ENCODE measurements at places on chromosomes 7 and 10.

DNA sequence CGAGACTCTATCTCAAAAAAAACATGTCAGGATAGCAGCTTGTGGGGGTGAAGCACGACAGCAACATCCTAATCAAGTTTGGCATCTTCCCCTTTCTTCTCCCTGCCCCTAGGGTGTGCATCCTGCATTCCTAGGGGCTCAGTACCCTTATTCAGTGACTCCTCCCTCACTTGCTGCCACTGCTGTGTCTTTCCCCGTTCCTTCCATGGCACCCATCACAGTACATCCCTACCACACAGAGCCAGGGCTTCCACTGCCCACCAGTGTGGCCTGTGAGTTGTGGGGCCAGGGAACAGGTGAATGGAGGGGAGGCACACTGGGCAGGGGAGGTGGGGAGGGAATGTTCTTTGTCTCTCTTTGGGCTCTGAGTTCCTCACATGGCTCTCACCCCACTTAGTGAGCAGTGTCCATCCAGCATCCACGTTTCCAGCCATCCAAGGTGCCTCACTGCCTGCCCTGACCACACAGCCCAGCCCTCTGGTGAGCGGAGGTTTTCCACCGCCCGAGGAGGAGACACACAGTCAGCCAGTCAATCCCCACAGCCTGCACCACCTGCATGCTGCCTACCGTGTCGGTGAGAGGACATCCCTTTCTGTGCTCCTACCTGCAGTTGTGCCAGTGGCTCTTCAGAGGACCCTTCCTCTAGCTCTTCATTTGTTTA, 11.4 kb downstream of the NDST2 start:
- DNase-seq: no peak

DNA sequence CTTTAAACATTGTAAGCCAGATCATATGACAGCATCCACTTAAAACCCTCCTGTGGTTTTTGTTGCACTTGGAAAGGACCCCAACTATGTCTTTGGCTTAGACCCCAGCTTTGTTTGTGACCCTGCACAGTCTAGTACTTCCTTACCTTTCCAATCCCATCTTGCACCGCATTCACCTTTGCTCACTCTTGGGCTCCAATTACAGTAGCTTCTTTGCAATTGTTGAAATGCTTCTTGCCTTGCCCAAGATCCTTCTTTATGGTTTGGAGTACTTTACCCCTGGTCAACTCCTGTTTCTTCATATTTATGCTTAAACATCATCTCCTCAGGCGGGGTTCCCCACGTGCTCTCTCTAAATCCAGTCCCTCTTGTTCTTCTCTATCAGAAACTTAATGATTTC, 162.6 kb downstream of the PTEN start:
- no peak for DNase-seq

GRCh38 chr10:33337326-33337957, 3.0 kb upstream of the NRP1 start:
- DNase-seq: no peak

- DNase-seq: no peak
Measured at GRCh38 chr10:131267814-131268095, 43.8 kb downstream of the TCERG1L start.

- no peak for DNase-seq
Measured at GRCh38 chr7:77188731-77189437, 10.7 kb downstream of the FGL2 start.

GRCh38 chr10:7950981-7951847, 103.3 kb upstream of the GATA3 start:
- DNase-seq: no peak

DNA sequence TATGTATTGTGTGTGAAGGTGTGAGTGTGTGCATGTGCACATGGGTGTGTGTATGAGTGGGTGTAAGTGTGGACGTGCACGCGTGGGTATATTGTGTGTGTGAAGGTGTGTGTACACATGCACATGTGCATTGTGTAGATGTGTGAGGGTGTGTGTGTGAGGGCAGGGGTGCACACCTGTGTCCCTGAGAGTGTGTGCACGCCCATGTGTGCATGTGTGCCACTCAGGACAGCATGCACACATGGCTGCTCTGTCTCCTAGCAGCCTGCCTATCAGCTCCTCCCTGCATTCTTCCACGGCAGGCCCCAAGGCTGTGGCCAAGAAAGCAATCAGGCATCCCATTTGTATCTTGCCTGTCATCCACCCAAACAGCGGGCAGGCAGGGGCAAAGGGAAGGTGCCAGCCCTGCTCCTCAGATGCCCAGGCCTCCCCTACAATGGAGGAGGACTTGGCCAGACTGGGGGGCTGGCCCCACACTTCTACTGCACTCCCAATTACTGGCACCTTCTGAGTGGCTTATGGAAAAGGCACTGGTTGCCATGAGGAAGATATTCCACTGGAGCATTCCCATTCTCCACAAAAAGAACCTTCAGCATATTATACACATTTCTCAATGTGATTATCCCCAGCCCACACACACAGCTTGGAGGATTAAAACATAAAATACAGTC, 380.4 kb upstream of the ZMIZ1 start:
- no peak for DNase-seq

DNA sequence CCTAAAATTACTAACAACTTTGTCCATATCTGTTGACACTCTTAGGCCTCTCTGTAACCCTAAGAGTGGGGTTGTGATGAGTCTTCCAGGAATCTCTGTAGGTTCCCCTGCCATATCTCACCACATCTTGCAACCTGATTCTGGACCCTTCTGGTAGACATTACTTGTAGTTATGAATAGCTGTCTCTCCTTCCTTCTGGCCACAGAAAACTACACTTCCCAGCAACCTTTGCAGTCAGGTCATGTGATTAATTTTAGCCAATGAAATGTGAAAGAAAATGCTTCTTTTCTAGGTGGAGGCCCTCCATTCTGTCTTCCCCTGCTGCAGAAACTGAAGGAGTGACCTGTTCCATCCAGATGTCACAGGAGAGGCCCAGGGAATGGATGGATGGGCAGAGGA, 147.6 kb upstream of the AOAH start:
- DNase-seq: no peak

DNA sequence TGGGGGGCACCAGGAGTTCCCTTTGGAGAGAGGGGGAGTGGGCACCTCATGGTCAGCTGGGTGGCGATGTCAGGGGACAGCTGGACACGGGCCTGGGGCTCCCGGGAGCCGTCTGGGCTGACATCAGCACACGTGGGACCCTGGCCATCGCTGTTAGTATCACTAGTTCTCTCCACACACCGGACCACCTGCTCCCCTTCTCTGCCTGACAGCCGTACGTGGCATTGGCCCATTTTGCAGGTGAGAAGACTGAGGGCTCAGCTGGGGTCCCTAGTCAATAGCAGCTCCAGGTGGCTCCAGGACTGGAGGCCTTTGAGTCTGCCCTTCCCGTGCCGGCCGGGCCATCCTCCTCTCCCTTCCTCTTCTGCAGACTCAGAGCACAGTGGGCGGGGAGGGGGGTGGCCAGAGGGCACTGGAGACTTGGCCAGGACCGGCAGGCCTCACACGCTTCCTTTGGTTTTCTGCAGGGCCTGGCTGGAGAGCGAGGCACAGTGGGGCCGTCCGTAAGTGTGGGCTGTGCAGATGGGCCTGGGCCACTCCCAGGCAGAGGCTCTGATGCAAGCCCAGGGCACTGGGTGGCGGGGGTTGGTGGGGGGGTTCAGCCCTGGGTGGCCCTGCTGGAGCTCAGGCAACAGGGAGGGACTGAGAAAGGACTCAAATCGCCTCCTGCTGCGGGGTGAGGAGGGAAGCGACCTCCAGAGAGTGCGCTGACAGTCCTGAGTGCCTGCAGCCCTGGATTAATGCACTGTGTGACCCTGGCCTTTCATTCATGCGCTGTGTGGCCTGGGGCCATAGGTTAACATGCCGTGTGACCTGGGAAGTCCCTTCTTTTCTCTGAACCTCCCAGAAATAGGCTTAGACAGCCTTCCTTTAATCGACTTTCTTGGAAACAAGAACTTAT, 78.2 kb downstream of the MYL10 start:
- no peak for DNase-seq

DNA sequence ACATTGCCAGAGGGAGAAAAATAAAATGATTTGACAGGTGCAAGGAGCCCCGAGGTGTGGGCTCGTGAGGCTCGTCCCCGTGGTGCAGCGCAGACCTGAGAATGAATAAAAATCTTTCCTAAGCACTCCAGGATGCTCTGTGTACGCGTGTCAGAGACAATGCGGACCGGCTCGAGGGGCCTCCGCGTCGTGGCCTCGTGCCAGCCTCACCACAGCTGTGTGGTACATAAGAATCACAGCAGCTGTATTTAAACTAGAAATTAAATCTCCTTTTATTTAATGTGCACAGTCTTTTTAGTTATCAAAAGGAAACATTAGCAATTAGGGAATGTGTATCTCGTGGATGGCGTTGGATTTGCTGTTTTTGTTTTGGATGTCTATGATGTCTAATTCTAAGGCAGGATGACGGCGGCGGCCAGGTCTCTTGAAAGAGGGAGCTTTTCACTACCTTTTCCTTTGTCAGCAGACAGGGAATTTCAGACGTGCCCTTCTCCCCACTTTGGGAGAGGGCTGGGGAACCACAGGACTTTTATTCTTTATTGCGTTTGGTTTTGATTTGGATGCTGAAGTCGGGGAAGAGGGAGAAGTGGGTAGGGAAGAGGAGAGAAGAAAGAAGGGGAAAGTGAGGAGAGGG, 365.3 kb upstream of the SHH start:
- no peak for DNase-seq

GRCh38 chr7:135976312-135977006, 700 bp downstream of the MTPN start:
- no peak for DNase-seq

GRCh38 chr7:132576721-132577085, 433 bp upstream of the PLXNA4 start:
- no peak for DNase-seq

DNA sequence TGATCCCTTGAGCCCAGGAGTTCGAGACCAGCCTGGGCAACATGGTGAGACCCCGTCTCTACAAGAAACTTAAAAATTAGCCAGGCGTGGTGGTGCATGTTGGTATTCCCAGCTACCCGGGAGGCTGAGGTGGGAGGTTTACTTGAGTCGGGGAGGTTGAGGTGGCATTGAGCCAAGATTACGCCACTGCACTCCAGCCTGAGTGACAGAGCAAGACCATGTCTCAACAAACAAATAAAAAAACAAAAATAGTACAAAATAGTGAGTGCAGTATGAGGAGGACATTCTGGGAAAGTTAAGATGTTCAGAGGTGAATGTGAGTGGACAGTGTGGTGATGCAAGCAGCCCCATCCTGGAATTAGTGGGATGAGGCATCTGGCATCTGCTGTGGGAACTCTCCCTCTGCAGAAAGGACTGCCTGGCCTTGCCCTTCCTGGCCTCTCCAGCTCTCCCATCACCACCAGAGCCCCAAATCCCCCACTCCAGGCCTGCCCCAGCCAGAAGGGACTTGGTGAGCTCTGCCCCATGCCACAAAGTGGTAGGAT, 96.6 kb upstream of the PARD3 start:
- DNase-seq: no peak

- DNase-seq: no peak
Measured at GRCh38 chr10:118356628-118357027, 14.5 kb upstream of the FAM204A start.

GRCh38 chr7:157576415-157576814, 239.6 kb downstream of the DNAJB6 start:
- no peak for DNase-seq

GRCh38 chr10:7421526-7421925, 10.7 kb upstream of the SFMBT2 start:
- no peak for DNase-seq

DNA sequence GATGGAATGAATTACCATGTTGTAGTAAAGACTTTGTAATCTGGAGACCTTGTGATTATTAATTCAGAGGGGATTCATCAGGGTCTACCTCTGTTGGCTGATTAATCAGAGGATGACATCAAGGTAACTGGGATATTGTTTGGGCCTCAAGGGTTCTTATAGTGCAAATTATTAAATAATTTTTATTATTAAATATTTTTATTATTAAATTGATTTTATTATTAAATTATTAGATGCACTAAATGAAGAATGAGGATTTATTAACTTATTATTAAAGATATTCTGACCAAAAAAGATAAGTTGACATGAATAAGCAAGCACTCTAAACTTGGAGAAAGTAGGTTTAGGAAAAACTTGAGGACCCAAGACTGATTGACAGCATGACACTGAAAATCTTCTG, 661.7 kb downstream of the NRG3 start:
- DNase-seq: no peak

- no peak for DNase-seq
Measured at GRCh38 chr10:74474022-74474713, 323.1 kb downstream of the ADK start.

- no peak for DNase-seq
Measured at GRCh38 chr10:122123186-122123585, 134.2 kb downstream of the TACC2 start.

DNA sequence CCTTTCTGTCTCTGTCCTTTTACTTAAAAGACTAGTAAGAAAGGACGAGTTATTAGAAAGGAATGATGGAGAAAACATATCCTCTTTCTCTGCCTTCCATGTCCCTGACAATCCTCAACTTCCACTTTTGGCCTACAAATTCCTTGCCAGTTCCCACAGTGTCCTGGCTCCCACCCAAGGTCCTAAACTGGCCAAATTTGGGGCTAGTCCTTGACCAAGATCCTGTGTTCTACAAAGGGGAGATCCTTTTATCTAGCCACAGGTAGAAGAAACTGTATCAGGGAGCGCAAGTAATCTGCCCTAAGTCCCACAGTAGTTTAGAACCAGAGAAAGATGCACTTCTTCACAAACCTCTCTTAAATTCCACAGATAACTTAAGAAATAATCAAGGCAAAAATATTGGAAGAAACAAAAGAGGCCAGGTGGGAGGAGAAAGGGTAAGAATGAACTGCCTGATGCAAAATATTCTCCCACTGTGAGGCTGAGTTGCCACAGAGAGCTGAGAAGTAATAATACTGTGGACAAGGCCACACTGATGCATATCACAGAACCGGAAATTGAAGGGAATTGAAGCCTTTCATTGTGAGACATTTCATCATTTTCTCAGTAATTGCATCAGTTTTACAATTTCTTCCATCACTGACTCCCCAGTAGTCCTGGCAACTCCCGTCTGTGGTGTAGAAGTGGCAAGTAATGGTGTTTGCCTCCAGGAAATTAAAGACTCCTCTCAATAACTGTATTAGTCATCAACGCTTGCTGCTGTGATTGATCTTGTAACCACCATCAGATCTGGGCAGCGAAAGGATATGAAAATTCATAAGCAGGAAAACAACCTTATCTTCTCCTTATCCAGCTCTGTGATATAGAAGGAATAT, 47.2 kb downstream of the DNAJC12 start:
- DNase-seq: no peak

DNA sequence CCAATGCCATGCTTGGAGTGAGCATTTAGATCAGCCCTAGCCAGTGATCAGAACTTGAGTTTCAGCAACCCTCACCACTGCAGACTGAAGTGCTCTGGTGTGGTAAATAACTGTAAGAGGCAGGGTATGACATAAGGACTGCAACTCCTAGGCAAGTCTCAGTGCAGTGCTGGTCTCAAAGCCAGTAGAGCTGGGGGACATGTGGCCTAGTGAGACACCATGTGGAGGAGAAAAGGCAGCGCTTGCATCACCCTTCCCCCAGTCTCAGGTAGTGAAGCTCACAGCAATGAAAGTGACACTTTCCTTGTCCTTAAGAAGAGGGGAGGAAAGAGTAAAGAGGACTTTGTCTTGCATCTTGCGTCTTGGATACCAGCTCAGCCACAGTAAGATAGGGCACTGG, 386.8 kb upstream of the POT1 start:
- DNase-seq: no peak

GRCh38 chr7:3951316-3952055, 650.4 kb downstream of the SDK1 start:
- DNase-seq: no peak

GRCh38 chr7:55468495-55468894, 103.4 kb downstream of the LANCL2 start:
- DNase-seq: no peak

Measured in stimulated activated CD8-positive, alpha-beta memory T cell treated with anti-CD3 and anti-CD28 coated beads, Interleukin-4, amount 100 ng/mL, for 1 hour (primary cell).